ENCODE measurements at places on chromosomes 11 and 22.

DNA sequence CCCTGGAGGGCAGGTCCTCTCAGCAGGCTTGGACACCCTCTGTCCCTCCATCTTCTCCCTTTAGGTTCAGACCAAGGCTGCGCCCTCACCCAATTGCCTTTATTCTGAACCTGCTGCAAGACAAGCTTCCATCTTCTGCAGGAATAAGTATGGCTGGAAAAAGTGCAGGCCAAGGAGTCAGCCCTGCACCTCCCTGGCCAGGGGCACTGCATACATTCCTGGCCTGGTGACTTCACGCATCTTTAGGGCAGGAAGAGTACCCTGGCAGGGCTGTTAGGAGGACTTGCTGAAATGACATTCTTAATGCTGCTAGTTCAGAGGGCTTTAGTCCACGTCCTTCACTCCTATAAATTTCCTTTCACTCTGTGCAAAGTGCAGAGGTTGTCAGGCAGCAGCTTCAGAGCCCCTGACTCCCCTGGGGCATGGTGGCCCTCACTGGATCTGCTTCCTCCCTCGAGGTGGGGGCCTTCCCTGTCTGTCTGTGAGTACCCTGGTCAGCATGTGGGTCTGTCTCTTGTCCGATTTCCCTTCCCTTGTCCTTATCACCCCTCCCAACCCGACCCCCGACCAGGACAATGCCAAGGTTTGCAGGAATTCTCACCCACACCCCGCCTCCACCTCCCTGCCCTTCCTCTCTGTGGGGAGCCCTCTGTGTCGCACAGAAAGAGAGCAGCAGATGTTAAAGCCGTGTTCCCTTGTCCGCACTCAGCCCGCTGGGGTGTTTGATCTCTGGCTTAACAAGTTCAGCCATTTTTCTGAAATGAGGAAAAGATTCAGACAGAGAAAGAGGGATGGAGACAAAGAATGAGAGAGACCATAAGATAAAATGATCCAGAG lies 124.5 kb upstream of the SYT13 start:
- no peak for DNase-seq

- no peak for DNase-seq
These were observed 17.4 kb downstream of the CEP164 start for GRCh38 chr11:117345039-117345438.

GRCh38 chr11:119827113-119827512 lies 98.1 kb upstream of the NECTIN1 start:
- DNase-seq: no peak

GRCh38 chr11:10139656-10140055 lies 154.4 kb downstream of the SBF2 start:
- DNase-seq: no peak

GRCh38 chr11:6553634-6554033 lies 49.8 kb downstream of the RRP8 start:
- no peak for DNase-seq

DNA sequence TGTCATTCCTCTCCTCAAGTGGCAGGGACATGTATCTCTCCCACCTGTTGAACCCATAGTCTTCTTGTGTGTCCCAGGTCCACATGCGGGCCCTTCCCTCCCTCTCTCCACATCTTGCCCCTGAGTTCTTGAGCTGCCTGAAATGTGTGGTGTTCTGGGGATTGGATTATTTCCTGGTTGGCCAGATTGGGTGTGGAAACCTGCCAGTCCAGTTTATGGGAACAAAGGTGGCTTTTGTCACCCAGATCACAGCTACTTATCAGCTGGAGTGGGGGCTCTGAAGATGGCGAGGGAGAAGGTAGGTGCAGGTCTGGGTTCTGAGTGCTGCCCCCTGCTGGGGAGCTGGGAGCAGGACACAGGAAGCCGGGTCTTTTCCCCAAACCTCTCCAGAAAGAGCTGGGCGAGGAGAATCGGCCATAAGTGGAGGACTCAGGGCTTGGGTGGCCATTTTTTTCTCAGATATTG lies 14.2 kb downstream of the DTX4 start:
- no peak for DNase-seq

DNA sequence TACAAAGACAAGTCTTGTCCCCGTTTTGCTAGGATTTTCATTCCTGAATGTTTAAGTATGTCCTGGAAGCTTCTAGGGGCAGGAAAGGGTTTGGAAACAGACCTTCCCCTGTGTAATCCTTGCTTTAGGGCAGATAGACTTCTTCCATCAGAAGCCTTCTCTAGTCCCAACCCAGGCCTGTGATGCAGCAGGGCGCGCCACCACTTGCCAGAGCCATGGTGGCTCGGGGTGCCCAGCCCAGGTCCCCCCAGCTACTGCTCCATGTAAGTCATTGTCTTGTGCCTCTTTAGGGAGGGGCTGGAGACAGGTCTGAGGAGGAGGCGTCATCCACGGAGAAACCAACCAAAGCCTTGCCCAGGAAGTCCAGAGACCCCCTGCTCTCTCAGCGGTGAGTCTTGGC lies 4.3 kb downstream of the NOL12 start:
- DNase-seq: no peak

GRCh38 chr11:126525216-126525615 lies 169.7 kb downstream of the ST3GAL4 start:
- no peak for DNase-seq

GRCh38 chr22:17303840-17304779 lies 65.2 kb upstream of the CECR2 start:
- no peak for DNase-seq

GRCh38 chr11:16326679-16327297 lies 29.6 kb downstream of the SOX6 start:
- no peak for DNase-seq

- DNase-seq: no peak
These were observed 13.7 kb downstream of the RNF141 start for GRCh38 chr11:10526974-10527918.

- DNase-seq: no peak
These were observed 62.5 kb upstream of the PPARA start for GRCh38 chr22:46087816-46088277.

- DNase-seq: no peak
These were observed 56.9 kb downstream of the ATG16L2 start for GRCh38 chr11:72871119-72871518.

DNA sequence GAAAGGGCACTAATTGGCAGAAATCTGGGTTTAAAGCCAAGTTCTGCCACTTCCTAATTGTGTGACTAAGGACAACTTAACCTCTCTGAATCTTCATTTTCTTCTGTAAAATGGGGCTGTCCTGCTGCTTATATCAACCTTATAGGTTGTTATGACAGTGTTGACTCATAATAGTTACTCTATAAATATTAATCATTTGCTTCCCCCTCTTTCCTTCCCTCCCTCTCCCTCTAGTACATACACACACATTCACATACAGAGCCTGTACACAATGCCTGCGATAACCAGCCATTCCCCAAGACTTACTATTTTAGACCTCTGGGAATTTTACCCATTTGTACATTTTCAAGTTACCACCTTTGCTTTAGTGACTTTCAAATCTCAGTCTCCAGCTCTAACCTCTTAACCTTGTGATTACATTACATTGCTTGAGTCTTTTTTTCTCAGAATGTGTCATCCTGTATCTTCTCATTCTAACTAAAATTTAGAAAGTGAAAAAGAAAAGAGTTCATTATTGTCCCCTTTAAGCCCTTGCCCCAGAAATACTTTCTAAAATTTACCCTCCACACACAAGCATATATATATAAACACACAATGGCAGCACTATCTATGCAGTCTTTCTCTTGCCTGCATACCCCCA lies 31.9 kb downstream of the GDPD4 start:
- DNase-seq: no peak

GRCh38 chr11:6988506-6988905 lies 31.6 kb downstream of the ZNF214 start:
- no peak for DNase-seq

DNA sequence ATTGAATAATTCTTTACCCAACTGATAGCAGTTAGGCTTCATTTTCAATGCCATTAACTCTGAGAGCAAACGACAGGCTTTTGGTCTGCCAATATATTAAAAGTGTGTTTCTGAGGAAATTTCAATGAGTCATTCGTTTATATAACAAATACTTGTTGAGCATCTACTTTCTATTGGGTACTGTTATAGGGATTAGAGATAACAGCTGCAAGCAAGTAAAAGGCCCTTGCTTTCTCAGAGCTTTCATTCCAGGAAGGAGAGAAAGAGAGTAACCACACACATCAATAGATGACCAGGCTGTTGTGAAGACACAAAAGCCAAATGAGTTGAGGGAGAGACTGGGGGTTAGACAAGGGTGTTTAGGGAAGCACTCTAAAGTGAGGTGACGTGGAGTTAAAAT lies 35.7 kb downstream of the CD44 start:
- peak; percentile 40 for DNase-seq

GRCh38 chr11:116110356-116110755 lies 606.1 kb upstream of the CADM1 start:
- DNase-seq: no peak

GRCh38 chr11:59272771-59273372 lies 60.1 kb upstream of the MPEG1 start:
- DNase-seq: no peak

GRCh38 chr11:1827095-1827813 lies 7.5 kb upstream of the SYT8 start:
- DNase-seq: no peak

DNA sequence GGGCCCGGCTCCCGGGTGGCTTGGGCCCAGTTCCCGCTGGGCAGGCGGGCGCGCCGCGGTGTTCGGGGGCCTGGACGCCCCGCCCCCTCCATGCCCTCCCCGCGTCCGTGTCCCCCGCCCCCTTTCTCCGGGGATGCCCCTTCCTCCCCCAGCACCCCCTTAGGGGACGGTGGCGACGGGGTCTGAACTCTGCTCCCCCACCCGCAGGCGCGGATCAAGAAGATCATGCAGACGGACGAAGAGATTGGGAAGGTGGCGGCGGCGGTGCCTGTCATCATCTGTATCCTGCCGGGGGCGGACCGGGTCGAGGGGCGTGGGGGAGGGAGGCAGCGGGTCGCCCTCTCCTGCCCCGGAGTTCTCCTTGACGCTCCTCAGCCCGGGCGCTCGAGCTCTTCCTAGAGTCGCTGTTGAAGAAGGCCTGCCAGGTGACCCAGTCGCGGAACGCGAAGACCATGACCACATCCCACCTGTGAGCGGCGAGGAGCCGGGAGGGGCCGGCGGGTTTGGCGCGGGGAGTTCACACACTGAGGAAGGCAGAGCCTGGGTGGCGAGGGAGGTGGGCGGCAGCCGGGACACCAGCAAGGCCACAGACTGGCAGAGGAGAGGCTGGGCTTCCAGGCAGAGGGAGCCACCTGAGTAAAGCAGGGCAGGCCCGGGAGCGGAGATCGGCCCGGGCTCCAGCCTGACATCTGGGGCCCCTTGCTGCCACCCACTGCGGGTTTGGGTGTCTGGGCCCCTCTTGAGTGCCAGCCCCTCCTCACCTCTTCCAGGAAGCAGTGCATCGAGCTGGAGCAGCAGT lies 546 bp downstream of the DRAP1 start:
- no peak for DNase-seq

DNA sequence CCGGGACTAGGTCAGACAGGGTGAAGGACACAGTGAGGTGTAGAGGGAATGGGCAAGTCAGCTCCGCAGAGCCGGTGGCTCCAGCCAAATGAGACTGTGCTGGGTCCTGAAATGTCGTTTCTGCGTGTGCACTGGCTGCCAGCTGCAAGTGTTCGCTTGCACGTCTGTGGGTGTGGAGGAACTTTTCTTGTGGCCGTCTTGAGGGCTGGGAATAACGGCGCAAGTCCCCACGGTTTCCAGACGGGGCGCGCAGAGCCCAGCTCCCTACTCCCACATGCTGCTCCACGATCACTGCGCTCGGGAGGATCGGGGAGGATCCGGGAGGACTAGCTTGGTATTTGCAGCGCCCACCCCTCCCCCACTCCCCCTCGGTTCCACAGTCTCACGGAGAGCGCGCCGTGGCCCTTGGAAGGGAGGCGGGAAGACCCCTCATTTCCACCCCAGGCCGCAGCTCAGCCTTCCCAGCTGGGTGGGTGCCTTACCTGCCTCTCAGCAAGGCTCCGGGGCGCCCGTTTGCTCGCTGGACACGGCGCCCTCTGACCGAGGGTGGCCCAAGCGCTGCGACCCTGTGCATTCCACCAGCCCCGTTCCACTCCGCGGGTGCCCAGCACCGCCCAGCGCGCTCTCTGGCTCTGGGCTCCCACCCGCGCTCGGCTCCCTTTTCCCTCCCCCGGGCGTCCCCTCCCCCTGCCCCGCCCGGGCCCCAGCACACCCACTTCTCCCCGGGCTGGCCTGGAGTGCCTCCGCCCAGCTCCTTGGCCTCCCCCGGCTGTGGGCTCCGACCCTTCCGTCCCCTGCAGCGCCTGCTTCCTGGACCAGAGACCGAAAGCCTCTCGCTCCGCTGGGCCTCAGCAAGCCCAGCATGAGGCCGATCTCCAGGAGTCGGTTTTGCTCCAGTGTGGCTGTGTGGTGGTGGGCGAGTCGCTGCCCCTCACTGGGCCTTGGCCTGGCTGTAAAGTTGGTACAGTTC lies at the start of gene KCNE3:
KCNE3 (minus strand) TSS at position 634 of the 970 bp plus-strand sequence. CDS start 9,986 bp downstream, outside the sequence.
- peak; percentile 20 for DNase-seq

GRCh38 chr22:27985323-27986275 lies 66.5 kb upstream of the PITPNB start:
- no peak for DNase-seq

DNA sequence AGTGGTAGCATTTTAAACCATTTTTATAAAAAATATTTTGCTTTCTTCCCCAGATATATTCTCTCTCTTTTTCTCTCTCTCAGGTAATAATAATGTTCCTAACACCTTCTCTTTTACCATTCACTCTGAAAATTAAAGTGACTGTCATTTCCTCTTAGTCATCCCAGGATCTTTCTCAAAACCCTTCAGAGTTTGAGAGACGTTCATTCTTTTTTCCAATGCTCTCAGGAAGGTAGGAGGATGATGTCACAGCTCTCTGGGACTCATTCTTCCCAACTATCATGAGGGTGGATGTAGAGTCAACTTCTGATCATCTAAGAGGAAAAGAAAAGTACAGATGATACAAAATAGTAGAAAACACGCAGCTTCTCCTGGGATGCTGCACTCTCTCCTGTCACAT lies 60.2 kb upstream of the CRTAM start:
- no peak for DNase-seq

DNA sequence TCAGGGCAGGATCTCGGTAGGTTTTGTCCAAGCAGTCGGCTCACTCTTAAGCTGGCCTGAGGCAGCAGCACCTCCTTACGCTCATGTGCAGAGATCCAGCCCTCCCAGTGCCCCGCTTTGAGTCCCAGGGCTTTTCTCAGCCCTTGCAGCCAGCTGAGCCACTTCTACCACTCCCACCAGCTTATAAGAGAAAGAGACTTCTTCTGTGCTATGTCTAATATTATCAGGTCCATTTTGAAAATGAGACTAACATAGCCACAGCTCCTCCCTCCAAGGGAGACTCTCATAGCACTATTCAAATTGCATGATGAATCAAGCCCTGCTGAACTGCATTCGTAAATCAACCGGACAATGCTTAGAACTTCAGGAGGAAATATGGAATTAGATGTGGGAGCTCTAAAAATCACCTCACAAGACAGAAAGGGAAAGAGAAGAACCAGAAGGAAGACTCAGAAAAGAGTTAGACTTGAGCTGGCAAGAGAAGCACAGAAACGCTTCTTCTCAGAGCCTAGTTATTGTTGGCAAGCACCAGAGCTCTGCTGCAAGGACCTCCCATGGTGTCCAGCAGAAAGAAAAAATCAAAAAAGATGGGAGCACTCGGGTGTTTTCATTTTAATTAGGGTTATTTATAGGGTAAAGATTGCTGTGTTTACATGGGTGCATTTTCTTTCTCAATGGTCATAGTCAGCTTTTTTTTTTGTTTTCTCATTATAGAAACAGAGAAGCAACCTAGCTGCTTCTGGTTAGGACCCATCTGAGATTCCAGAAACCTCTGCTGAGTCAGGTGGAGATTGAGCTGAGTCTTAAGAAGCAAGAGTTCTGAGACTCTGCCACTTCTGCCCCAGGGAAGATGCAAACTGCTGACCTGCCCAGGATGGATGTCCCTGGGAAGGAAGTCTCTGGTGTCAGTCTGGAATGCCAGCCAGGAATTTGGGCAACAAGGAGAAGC lies 181.4 kb downstream of the ETS1 start:
- no peak for DNase-seq

- no peak for DNase-seq
These were observed 29.4 kb downstream of the SYT9 start for GRCh38 chr11:7281079-7281478.

All from MV-4-11 (cell line).